Fibroblast of the conjunctiva (primary cell): ENCODE measurements at places on chromosomes 11 and 22.
A peak's percentile ranks its signal among the peaks of the same experiment; 100 is the strongest.

DNA sequence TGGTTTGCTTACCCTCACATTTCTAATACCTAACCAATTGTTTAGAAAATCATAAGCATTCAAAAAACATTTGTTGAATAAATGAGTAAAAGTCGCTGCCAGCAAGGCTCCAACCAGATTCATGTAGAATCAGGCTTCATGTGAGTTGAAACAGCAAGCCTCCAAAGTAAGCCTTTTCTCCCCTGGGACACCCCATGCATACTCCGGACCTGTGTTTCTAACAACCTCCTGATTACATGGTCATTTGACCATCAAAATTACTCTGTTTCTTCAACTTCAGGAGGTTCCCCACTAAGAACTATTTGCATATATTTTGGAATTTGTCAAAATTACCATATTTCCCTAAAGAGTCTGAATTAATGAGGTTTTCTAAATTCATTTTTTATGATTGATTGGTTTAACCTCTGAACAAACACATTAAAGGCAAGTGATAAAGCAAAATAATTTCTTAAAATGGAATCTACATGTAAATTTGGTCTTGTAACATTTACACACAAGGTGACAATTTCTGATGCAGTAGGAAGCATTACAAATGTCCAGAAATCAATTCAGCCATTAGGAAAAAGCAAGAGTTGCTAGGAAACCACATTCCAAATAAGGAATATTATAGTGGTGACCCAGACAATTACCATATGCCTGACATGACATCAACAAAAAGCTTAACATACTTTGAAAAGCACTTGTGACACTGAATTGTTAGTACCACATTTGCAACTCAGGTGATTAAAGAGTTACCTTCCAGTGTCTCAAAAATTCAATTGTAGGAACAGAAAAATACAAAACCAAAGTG lies 252.6 kb downstream of the GUCY1A2 start:
- DNase-seq = no peak

GRCh38 chr11:33778675-33779074 lies 4.4 kb upstream of the FBXO3 start:
- peak; percentile 51 for DNase-seq

DNA sequence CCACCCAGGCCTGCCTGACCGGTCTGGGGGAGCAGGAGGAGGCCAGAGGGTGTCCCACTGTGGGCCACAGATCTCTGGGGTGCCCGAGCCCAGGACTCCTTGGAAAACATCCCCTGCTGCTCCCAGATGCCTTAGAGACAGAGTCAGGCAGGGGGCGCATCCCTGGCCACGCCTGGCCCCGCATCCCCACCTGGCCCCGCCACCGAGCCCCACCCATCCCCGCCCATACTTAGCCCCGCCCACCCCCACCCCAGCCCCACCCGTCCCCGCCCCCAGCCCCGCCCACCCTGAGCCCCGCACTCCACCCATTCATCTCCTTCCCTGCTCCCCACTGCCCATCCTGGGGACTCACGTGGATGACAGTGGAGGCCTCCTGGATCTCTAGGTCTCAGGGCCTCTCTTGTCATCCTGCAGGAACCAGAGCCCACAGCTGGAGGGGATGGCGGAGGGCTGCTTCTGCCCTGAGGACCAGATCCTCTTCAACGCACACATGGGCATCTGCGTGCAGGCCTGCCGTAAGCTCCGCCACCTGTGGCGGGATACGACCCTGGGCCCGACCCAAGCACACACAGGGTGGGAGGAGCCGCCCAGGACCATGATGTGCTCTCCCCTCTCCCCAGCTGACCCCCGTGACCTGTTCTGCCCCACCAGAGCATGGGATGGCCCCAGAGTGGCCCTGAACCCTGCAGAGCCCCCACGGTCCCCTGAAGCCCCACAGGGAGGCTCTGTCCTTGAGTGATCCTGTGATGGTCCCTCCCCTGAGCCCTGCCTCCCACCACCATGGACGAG lies 33.6 kb downstream of the MUC5B start:
- no peak for DNase-seq

GRCh38 chr22:27435844-27436576 lies 365.5 kb downstream of the MN1 start:
- peak; percentile 21 for DNase-seq

GRCh38 chr11:117431436-117431835 lies 103.8 kb downstream of the CEP164 start:
- no peak for DNase-seq

DNA sequence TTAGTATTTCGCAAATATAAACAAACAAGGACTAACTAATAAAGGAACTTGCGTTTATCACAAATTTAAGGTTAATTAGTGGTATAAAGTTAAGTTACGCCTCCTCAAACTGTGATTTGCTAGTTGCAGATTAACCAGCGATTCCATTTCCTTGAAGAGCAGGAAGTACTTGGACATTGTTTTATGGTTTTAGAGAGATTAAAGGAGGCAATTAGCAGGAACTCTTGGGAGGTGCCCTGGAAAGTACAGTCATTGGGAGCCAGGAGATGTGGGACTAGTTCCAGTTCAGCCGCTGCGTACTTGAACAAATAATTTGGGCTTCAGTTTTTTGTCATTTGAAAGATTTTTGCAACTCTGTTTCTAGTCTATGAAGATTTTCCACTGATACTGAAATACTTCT lies 3.3 kb downstream of the FAM118B start:
- no peak for DNase-seq

GRCh38 chr11:68549789-68550484 lies 89.4 kb downstream of the PPP6R3 start:
- DNase-seq = peak; percentile 10

DNA sequence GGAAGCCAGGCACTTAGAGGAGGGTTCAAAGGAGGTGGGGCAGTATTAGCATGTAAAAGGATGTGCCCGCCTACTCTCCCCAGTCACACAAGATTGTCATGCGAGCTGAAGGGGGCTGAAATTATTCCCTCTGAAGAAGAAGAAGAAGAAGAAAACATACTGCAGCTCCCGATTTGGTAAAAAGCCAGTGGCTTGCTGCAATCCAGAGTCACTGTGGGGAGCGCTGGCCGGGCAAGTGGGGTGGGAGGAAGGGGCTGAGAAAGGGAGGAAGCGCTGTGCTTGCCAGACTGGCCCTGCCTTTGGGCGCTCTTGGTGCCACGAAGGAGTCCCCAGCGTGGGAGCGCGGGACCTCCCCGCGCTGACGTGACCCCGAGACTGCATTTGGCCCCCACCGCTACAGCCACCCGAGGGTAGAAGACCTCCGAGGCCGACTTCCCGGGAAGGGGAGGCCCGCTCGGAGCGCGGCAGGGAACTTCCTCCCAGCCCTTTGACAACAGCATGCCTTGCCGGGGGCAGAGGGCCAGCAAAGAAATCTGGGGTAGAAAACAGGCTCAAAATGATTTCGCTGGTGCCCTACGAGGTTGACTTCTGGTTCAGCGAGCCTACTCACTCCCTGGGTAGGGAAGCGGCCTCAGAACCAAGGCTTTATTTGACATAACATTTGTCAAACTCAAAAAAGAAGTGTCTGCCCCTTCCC lies 906.3 kb downstream of the DLG2 start:
- no peak for DNase-seq

GRCh38 chr11:5684036-5684645 lies 733 bp downstream of the TRIM5 start:
- DNase-seq = no peak
